HuH-7 (cell line): ENCODE measurements at places on chromosomes 7 and 10.

DNA sequence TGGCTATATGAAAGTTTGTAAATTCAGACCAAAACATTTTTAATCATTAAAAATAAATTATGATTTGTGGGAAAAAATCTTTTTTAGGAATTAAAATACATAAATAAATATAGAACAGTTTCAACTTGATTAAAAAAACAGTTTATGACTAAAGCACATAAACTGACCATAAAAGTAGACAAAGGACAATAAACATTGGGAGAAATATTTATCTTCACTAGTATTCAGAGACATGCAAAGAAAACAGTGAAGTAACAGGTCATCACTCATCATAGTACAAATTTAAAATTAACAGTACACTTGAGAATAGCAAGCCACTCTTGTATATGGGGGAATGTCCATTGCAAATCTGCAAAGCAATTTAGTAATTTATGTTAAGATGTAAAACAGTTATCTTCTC is 28.0 kb upstream of the CELF2 start:
- DNase-seq: no peak

DNA sequence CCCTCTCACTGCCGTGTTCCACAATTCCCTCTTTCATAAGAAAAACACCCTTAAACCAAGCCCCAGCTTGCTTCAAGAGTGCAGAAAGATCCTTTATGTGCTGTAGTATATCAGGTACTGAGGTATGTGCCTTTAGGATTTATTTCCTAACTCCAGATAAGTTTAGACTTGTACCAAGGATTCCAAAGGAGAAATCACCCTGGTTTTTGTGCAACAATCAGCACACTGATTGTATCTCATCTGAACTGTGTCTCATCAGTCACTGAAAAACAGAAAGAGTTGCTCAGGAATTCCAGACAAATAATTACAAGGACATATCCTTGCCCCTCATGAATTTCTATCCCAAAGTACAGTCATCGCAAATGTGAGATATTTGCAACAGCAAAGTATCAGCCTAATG is 77.2 kb upstream of the PTPRZ1 start:
- no peak for DNase-seq

GRCh38 chr10:93337309-93337721 is 144.8 kb downstream of the MYOF start:
- DNase-seq: no peak

DNA sequence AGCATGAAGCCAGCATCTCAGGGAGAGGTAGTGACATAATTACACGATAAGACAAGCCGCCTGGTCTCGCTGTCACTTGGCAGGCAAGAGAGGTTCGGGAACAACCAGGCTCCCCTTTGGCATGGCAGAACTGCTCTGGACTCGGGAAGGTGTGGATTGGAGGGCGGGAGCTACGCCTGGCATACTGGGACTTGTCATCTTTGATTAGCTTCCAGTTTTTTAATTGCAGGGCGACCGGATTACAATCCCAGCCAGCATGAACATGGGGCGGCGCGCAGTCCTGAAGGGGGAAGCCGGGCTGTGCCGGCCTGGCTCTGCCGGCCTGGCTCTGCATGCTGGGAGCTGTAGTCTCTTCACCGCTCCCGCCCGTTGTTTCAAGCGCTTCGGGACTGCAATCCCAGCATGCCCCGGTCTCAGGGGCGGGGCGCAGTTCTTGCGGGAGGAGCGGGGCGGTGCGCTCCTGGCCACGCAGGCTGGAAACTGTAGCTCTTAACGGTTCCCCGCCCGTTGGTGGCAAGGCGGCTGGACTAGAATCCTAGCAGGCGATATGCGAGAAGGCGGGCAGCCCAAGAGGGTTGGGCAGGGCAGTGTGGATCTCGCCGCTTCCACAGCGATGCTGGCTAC is 45.5 kb upstream of the ZNF716 start:
- no peak for DNase-seq

- no peak for DNase-seq
Measured at GRCh38 chr7:45224832-45225231, 67.2 kb downstream of the RAMP3 start.

GRCh38 chr10:131703941-131704340 is 196.9 kb upstream of the PPP2R2D start:
- no peak for DNase-seq

DNA sequence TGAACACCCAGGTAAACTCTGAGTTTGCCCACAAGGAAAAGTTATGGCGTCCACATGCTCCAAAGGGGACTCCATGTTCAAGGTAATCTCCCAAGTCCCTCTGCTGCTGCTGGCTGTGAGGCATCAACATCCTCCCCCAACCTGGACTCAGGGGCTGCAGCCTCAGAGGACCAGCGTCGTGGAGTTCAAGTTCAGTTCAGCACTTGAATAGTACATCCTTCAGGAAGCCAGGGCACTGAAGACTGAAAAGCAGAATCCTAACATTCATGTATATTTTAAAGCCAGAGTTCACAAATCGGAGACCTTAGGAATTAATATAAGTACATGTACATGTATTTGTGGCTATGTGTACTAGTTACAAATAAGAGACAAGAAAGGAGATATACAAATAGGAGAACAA is 90.4 kb downstream of the PTPRE start:
- no peak for DNase-seq
